ENCODE measurements at places on chromosomes 1 and 21.

DNA sequence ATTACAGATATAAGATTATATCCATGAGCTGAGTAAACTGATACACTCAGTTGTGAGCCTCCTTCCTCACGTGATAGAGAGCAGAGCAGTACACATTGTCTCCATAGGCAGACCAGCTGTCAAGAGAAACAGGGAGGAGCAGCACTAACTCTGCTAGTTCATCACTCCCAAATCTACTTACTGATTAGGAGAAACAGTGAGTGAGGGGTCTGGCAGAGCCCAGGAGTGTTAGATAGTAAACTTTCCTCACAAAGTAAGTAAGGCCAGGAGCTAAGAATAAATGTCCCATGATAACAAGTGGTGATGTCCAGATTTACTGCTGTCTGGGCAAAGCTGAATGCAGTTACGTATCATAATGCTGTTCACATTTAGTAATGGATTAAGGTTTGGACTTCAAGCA lies 168.6 kb upstream of the KCNK2 start:
- DNase-seq: no peak

DNA sequence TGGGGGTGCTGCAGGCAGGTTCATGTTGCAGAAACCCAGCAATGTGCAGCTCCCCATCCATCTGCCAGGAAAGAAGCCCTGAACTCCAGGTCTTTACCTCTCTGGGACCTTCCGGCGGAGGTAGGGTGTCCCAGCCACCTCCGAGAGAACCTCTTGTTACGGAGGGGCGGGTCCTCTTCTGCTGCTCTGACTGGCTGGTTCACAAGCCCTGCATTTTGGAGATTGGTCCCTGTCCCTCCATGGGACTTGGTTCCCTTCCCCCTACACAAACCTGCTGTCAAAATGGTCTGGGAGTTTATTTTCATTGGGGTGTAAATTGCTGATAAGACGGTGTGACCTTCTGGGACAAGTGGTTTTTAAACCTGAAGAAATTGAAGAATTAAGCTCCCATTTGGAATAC lies 8.0 kb upstream of the CELSR2 start:
- DNase-seq: no peak

DNA sequence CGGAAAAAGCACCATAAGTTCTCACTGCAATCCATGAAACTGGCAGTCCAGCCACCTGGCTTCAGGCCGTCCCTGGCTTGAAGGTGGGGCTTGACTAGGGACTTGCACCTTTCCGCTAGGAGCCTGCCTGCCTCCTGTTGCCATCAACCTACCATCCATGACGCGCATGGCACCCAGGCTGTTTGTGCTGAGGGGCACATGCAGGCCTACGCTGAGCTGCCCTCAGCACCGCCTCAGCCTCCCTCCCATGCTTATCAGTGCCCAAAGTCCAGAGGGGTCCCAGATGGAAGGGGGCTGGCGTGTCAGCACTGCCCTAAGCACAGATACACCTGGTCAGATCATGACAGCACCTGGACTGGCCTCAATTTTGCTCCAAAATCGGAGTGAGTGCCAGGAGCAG lies 190.2 kb upstream of the LYPLAL1 start:
- no peak for DNase-seq

DNA sequence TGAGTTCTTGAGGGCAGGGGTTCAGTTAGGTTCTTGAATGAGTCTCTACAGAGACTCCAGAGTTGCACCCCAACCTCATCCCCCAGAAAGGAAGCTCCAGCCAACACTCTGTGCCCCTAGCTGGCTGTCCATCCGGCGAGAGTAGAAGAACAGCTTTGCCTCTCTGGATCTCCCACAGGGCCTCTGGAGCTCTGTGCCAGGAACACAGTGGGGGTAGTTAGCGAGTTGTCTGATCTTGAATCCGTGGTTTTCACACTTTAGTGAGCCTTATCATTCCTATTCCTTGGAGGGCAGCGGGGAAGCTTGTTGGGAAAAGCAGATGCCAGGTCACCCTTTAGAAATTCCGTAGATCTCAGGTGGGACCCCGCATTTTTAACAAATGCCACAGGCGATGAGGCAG lies 45.0 kb downstream of the STUM start:
- no peak for DNase-seq

GRCh38 chr1:176800978-176801513 lies 338.1 kb downstream of the PAPPA2 start:
- DNase-seq: no peak

GRCh38 chr1:112457241-112457640 lies 51.5 kb upstream of the WNT2B start:
- DNase-seq: peak; percentile 70

- DNase-seq: no peak
Measured at GRCh38 chr1:17304826-17305175, 3.2 kb upstream of the PADI4 start.

- DNase-seq: no peak
Measured at GRCh38 chr1:155717041-155717440, 28.1 kb downstream of the DAP3 start.

GRCh38 chr1:221394011-221394544 lies 347.8 kb downstream of the DUSP10 start:
- DNase-seq: peak; percentile 43

GRCh38 chr1:117364240-117364639 lies 3.0 kb upstream of the MAN1A2 start:
- no peak for DNase-seq

DNA sequence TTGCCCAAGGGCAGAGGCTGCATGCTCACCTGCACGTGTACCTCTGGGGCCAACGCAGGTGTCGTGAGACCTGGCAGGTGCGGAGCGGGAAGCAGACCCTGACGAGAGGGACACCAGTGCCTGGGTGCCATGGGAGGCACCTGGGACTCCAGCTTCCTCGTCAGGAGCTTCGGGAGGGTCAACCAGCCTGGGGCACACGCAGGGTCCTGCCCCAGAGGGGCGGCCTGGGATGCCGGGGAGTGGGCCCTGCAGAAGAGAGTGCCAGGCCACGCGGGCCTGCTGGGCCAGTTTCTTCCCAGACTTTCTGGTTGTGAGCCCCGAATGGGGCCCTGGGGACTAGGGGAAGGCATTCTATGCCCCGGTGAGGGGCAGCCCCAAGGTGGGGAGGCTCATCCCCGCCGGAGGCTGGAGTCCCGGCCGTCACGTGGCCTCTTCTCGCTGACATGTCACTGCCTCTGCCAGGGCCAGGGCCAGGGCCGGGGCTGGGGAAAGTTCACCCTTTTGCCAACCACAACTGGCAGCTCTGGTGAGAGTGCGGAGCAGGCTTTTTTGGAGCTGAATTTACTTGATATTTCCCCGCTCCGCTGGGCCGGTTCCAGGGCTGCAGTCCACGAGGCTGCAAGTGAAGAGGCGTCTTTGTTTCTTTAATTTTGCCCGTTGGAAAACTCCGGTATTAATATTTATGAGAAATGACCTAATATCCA lies 38.5 kb upstream of the ACTRT2 start:
- DNase-seq: no peak
